Colonic mucosa (tissue), 4 donors: ENCODE measurements at places on chromosomes 6 and 20.

DNA sequence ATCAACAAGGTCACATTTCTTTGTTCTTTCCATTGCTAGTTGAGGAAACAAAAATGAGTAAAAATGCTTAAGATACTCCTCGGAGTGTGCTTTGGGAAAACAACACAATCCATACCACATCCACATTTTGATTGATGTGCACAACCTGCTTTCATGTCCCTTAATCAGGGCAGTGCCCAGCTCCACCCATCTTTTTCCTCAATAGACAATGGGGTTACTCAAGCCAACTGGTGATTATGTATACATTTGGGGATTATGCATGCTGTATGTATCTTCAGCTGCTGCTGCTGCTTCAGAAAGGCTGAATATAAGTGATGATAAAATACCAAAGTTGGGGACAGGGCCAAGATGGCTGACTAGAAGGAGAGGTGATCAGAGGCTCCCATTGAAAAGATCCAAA is 155.2 kb upstream of the VGLL2 start:
- DNase-seq: no peak

- DNase-seq: no peak
Measured at GRCh38 chr20:43387737-43388136, 70.0 kb upstream of the SRSF6 start.

- DNase-seq: no peak
Measured at GRCh38 chr6:46026307-46026706, 10.6 kb upstream of the CLIC5 start.

- DNase-seq: no peak
Measured at GRCh38 chr6:105537981-105538578, 135.2 kb upstream of the PREP start.
